Colonic mucosa (tissue), 4 donors: ENCODE measurements at places on chromosomes 2 and 18. TPM values are rescaled to one million over a fixed set of nuclear protein-coding genes. Genes with fewer than 3 reads are reported as not detected.

Gene PTPN2
- total RNA-seq = 34.3 TPM

Gene CNTNAP5
- total RNA-seq = not detected

Gene UGT1A10
- total RNA-seq = 45.2 TPM

Gene SKOR2
- not detected for total RNA-seq

Gene CHRND
- not detected for total RNA-seq

Gene EPHA4
- total RNA-seq = 8.9 TPM

Gene TMEM150A
- 7.2 TPM for total RNA-seq

Gene ACMSD
- total RNA-seq = not detected

Gene ST8SIA3
- total RNA-seq = 0.05 TPM

DNA sequence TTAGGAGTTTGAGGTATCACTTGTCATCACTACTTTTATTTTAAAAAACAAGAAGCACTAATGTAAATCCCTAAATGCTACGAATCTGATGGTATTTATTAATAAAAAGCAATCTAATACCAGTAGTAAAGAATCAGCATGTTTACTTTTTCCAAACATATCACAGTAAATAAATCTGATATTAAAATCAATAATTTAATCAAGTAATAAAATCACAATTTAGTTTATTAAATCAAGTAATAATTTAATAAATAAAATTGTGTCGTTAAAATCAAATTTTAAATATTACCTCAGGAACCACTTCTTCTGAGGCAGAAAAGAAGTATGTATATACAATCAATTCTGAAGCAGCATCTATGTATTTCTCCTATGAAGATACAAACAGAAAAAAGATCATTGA lies 18.0 kb downstream of the TMX3 start:
- DNase-seq = no peak

DNA sequence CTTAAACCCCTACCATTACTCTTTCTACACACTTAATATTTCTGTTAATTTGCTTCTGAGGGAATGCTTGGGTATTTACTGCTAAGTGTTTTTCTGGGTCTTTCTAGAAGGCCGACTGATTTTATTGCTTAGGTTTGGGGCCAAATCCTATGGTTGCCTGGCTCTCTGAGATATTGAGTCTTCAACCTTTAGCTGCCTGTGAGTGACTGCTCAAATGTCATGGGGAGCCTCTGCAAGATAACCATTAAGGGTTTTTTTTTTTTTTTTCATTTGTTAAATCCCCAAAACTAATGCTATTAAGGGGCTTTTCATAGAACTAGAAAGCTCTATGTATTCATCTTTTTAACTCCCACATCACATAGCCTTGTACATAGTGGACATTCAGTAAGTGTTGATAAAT lies 5.0 kb downstream of the OSBPL6 start:
- DNase-seq = no peak

DNA sequence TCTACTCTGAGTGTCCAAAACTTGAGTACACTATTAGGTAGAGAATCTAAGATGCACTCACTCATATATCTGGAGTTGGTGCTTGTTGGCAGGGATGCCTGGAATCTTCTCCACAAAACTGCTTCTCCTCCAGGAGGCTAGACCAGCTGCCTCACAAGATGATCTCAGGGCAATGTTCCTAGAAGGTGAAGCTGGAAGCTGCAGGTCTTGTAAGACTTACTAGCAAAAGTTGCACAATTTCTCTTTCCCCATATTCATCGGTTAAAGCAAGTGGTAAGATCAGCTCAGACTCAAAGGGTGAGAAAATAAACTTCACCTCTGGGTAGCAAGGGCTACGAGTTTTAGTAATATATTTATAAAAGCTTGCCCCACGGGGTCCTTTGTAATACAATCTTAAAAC lies 454.4 kb upstream of the ACVR2A start:
- DNase-seq = no peak

- no peak for DNase-seq
Observed at GRCh38 chr18:79553696-79554095, 125.9 kb upstream of the CTDP1 start.

- DNase-seq = no peak
Observed at GRCh38 chr2:11457935-11458334, 8.0 kb downstream of the E2F6 start.

DNA sequence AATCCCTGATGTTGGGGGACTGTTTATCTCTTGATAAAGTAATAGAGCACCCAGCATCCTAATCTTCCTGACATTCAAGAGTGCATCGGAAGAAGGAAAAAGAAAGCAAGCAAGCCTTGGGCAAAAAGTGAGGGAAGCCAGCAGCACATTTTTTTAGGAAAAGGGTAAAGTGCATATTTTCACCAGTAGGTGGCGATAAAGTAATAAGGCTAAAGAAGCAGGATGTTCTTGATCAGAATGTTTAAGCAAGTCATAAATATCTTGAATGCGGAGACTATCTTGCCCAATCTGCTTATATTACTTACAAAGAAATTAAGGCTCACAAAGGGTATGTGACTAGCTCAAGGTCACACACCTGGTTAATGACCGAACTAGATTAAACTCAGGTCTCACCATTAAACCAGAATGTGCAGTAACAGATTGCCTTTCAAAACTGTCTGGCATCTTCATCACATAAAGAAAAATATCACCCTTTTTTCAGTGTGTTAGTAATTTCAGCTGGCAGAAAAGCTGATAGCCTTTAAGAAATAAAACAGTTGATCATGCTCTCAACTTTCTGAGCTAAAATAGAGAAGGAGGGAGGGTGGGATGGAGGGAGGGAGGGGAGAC lies 83.8 kb downstream of the VIT start:
- DNase-seq = no peak

DNA sequence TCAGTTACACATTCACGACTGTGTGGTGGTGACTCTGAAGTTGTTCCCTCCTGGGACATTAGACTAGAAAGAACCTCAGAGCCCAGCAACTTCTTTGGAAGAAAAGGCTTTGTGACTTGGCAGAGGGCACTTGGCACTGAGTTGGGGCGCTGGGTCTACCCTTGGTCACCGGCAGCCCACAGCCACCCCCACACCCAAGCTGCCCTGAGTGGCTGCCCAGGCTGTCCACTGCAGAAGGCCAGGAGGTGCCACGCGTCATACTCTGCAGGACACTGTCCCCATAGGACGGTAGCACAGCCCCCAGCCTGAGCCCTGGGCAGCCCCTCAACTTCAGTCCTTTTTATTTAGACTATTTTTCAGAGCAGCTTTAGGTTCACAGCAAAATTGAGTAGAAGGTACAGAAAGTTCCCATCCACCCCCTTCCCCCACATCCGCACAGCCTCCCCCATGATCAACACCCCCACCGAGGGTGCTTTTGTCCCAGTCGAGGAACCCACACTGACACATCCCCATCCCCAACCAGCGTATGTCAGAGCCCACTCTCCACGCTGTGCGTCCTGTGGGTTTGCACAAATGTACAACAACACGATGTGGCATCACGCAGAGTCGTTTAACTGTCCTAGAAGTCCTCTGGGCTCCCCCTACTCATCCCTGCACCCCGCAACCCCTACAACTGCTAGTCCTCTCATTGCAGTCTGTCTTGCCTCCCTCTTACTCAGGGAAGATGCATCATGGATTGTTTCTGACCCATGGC lies 1.1 kb downstream of the PRLH start:
- no peak for DNase-seq

DNA sequence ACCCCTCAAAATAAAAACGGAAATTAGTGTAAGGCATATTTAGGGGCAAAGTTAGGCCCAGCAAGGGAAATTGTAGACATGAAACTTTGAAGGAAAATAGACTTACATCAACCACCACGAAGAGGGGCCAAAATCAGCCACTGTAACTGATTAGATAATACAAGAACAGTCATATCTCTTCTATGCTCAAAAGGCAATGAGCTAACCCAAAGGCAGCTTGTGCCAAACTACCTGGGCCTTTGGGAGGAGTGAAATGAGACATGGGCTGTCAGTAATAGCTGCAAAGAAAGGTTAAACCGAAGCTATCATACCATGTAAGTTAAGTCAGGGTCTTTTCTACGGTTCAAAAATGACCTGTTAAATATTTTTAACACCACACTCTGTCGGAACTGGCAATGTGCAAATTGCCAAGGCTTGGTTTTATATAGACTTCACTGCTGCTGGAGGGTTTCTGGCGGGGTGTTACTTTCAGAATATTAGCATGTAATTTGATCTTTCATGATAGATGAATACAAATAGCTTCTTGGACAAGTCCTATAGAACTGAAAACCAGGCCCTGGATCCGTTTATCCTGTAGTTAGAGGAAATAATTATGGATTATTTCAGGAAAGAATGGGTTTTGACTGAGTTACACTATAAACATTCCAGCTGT lies 69.6 kb downstream of the ACVR1 start:
- no peak for DNase-seq

DNA sequence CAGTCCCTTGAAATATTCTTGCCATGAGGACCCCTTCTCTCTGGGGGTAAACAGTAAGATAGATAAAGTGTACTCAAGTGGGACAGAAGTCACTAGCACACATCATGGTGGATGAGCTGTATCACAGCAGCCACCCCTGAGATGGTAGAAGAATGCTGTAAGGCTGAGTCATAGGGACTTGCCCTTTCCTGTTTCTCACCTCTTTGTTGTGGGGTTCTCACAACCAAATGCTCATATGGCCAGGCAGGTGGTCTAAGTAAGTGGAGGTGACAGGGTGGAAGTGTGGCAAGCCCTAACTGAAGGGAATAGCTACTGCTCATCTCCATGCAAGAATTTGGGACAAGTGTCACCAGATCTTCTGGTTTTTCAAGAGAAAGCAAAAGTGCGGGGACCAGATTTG lies 202.7 kb upstream of the SLC14A2 start:
- DNase-seq = no peak

- DNase-seq = no peak
Observed at GRCh38 chr2:216464104-216464720, 34.4 kb upstream of the RPL37A start.

DNA sequence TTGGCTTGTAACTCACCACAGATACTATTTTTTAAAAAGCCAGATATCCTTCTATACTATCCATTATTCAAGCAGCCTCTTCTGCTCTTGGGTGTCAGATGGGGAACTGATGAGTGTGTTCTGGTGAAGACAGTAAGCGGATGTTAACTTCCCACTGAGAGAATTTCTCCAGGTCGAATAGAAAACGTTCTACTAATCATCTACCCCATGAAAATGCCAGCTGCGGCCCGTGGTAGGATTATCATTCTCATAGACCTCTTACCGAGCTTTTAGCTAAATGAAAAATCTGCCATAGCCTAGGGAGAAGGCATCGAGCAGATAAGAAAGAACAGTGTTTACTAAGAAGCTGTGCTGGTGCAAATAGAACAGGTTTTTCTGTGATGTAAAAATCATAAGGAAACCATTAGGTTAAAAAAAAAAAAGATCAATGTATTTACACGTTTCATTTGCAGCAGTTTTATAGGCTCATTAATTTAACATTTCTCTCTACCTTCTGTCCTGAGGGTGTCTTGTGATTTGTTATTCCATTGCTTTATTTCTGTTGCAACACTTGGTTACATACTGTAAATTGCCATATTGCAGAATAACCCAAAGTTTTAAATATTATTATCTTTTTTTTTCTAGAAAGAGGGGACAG lies 1521.5 kb upstream of the ZEB2 start:
- no peak for DNase-seq

DNA sequence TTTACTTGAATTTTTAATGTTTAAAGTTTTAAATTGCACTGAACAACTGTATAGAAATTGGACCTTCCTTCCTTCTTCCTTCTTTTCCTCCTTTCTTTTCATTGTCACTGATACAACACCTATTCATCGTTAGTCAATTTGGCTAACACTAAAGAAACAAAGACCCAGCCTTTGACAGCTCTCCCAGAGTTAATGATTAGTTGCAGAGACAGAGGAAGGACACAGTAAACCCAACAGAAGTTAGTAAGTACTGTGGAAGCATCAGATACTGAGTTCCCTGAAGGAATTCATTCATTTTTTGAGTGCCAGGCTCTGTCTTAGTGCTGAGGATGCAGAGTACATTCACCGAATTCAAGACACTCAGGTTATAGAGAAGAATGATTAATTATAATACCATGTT lies 77.9 kb upstream of the RAB27B start:
- DNase-seq = no peak

DNA sequence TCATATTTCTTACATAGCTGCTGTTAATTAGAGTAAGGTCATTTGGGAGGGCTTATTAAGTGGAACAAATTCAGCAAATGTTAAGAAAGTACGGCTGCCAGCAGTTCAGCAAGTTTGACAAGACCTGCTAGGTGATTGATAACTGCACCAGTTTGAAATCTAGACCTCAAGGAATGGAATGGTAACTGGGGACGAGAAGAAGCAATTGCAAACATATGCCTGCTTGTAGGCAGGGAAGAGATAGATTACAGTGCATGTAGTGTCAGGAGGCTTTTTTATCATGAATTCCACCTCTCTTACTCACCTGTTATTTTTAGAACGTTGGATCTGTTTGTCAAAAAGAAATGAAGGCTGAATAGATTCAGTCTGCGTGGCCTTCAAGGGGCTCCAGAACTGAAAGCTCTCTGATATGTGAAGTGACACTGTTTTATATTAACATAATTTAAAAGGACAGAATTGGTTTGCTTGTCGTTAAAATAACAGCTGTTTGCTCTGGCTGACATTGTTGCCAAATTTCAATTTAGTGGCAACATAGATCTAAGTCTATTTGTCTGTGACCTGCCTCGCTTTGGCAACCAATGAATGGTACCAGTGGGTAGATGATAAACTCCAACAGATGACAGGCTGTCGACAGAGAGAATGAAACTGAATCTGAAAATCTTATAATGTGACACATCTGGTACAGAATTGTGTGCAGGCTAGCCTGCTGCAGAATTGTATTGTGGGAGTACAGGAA lies 199.3 kb downstream of the ZNF407 start:
- no peak for DNase-seq

- DNase-seq = no peak
Observed at GRCh38 chr18:42112657-42113420, 157.8 kb downstream of the PIK3C3 start.

- no peak for DNase-seq
Observed at GRCh38 chr2:9266711-9267110, 60.1 kb downstream of the ASAP2 start.

DNA sequence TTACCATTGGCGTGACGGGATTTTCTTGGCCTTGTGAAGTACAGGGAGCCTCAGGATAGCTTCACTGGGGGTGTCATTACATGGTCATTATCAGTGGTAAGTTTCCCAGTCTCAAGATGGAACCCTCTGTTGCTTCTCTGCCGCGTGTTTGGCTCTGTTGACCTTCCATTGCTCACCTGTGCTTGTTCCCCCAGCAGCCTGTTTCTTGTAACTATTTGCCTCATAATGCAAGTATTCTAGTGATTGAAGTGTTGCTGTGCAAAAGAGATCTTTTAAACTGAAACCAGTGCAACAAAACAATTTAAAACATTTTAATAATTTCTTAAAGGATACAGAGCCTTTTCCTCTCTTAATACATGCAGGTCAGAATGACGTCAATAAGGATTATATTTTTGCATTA lies 24.6 kb downstream of the PRKCE start:
- no peak for DNase-seq
